ENCODE measurements at places on chromosomes 1 and 21.

- no peak for DNase-seq
Measured at GRCh38 chr1:221204055-221204833, 325.0 kb downstream of the HLX start.

- no peak for DNase-seq
Measured at GRCh38 chr1:3106216-3106615, 37.2 kb downstream of the PRDM16 start.

GRCh38 chr1:50665413-50665812 lies 242.2 kb upstream of the DMRTA2 start:
- DNase-seq, result no peak

DNA sequence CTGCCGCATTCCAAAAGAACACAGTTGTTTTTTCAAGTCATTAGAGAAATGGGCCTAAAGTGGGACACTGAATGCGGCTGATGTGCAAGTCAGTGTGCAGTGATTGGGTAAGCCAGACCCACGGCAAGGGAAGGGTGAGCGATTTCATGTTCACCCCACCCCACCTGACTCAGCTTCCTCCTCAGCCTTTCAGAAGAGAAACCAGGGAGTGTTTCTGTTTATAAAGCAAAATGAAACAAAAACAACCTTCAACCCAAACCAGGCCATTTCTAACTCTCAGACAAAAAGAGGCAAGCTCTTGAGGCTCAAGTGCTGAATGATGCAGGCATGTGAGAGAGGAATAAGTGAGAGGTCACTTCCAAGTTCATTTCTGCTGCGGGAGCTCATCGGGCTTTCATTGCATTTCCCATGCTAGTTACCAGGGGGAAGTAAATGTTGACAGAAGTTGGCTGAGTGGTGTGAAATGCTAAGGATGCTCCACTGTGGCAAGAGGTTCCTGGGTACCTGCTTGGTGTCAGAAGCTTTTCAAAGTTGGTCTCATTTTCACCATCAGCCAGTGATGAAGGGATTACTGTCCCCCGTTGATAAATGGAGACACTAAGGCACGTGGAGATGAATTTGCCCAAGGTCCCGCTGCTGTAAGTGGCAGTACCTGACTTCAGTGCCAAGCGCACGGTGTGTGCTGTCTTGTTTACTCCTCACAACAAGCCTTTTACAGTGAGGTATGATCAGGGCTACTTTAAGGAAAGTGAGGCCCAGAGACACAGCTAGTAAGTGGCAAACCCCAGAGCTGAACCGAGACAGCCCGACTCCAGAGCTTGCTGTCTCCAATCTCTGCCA lies 29.1 kb downstream of the STPG1 start:
- DNase-seq, result no peak

DNA sequence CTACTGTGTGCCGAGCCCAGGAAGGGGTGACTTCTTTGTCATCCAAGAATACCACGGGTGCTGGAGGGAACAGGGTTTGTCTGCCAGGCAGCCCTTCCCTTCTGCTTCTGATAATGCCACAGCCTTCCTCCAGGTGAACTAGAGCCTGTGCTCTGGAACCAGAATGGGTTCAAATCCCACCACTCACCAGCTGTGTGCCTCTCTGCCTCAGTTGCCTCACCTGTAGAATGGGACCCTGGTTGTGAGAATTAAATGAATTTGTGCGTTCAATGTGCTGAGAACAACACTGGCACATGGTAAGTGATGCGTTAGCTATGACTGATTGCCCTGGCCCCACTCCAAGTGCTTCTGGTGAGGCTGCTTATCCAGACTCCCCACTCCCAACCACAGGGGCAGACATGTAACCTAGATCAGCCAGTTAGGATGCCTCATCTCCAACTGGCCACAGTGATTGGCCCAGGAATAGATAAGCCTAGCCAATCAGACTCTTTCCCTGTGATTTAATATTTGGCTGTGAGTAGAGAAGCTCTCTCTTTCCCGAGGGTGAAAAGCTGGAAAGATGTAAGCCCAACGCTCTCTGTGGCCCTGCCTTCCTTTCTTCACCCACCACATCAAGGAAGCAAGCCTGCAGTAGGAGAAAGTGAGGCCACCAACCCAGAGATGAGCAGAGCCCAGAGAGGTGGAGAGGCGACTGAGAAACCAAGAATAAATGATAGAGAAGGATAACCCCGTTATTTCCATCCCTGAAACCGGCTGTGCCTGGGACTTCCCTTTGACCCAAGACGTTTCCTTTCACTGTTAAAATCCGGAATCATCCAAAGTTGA lies 20.8 kb upstream of the LAPTM5 start:
- DNase-seq, result peak; percentile 58

DNA sequence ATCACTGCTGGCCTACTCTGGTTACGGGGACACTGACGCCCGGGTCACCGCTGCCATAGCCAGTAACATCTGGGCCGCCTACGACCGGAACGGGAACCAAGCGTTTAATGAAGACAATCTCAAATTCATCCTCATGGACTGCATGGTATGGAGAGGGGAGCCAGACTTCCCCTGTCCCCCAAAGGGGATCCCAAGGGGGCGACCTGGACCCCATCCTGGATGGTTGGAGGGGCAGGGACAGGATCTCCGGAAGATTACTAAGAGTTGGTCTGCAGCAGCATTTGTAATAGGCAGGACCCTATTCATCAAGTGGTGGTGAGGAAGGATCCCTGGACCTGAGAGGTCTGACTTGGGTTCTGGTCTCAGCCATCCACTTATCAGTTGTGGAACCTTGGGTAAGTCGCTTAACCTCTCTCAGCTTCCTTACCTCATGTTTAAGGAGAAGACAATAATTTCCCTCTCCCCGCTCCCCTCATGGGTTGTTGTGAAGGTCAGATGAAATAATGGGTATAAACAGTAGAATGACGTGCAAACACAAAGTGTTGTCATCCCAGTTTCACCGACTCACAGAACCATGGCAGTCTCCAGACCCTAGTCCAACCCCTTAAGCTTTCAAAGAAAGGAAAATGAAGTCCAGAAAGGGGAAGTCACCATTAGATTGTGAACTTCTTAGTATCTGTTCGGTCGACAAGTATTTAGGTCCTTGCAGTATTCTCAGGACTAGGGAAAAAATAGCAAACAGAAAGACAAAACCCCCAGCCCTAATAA lies 883 bp downstream of the LAMTOR2 start:
- no peak for DNase-seq

GRCh38 chr1:7539769-7540175 lies 231.3 kb upstream of the VAMP3 start:
- peak; percentile 96 for DNase-seq

- no peak for DNase-seq
Measured at GRCh38 chr1:244340396-244340795, 111.3 kb downstream of the ADSS2 start.

GRCh38 chr21:16145479-16145878 lies 415.7 kb downstream of the USP25 start:
- DNase-seq, result no peak

DNA sequence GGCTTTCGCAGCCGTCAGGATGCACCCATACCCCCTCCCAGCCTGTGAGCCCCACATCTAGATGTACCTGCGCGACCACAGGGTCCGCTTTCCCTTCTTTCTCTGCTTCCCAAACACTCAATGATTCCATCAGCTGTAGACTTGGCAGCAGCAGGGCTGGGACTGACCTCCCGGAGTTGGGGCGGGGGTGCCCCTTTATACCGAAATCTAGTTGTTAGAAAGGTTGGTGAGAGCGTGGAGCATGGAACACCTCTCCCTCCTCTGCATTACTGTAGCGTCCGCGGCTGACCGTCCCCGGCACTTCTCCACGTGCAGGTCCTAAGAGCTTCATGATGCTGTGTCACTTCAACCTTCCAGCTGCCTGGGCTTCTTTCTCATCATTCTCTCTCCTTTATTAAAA lies 21.1 kb upstream of the ACTRT2 start:
- no peak for DNase-seq

- no peak for DNase-seq
Measured at GRCh38 chr1:198936371-198937083, 297.7 kb downstream of the PTPRC start.

DNA sequence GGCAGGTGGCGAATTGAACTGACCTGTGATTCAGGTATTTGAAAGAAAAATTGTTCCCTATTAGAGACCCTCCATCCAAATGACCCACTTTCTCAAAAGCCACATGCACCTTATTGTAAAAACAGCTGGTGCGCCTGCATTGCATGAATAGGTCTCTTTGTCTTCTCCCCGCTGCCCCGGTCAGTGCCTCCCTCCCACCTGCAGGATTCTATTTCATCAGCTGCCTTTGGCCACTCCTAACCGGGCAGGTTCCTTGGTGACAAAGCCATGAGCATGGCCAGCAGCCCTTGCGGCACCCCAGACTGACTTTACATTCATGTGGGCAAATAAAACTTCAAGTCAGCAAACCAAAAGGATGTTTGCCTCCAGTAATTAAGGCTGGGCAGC lies 6.4 kb downstream of the TMPRSS3 start:
- peak; percentile 72 for DNase-seq

- peak; percentile 54 for DNase-seq
Measured at GRCh38 chr1:115445090-115445489, 107.0 kb upstream of the NGF start.

- no peak for DNase-seq
Measured at GRCh38 chr1:160220301-160220700, 15.1 kb downstream of the PEA15 start.

- no peak for DNase-seq
Measured at GRCh38 chr21:32819694-32820093, 48.1 kb upstream of the PAXBP1 start.

- no peak for DNase-seq
Measured at GRCh38 chr1:36864823-36865601, 169.3 kb downstream of the GRIK3 start.

GRCh38 chr1:27507960-27508665 lies 18.1 kb upstream of the WASF2 start:
- DNase-seq, result peak; percentile 59

GRCh38 chr21:26813426-26813998 lies 31.7 kb downstream of the ADAMTS1 start:
- no peak for DNase-seq

DNA sequence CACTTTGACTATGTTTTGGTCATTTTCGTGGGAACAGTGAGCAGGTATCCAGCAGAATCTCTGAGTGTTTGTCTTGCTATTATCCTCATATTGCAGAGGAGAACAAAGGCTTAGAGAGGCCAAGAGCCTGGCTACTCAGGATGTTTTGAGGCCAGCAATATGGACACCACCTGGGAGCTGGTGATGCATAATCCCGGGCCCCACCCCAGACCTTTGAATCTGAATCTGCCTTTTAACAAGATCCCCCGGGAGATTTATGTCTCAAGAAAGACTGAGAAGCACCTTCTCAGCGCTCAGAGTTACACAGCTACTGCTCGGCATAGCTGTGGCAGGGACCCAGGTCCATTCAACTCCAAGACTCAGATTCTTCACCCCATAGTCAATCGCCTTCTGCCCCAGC lies 72.8 kb downstream of the PTPRU start:
- no peak for DNase-seq

DNA sequence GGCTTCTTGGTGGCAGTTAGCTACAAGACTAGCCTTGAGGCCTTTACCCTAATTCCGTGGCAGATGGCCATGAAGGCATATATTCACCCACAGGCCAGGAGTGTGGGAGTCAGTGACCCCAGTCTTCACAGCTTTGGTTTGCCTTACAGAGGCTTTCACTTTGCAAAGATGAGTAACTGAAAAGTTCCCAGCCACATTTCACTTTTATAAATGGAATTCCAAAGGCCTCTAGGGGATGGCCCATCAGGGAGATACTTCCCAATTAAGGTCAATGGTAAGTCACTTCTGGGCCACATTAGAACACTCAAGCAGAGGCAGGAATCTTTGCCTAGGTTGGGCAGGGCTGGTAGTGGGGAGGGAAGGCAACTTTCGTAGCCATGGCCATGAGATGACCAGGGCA lies 13.1 kb upstream of the HEYL start:
- DNase-seq, result no peak

- DNase-seq, result no peak
Measured at GRCh38 chr1:220895412-220895946, 16.2 kb downstream of the HLX start.

DNA sequence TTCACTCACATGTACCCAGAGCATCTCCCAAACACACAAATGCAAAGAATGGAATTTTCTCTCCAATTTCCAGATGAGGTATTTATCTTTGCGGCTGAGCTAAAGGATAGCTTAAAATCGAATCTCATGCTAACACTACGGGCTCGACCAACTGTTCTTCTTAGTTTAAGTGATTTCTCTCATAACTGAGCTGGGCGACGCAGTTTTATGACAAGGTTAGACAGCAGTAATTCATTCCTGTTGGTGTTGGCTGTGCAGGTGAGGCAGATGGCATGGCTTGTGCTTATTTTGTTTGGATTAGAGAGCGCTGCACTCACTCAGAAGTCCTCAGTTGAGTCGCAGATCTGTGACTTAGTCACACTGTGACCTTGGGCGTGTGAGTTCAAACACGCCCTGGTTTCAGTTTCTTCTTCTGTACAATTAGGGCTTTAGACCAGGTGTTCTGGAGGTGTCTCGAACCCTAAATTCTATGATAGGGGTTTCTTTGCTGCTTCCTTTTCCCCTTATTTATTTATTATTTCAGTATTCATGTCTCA lies 41.5 kb upstream of the MRPS6 start:
- DNase-seq, result no peak

- no peak for DNase-seq
Measured at GRCh38 chr1:12178511-12178910, 11.7 kb downstream of the TNFRSF1B start.

GRCh38 chr1:42841010-42841409 lies 5.4 kb upstream of the ZNF691 start:
- DNase-seq, result no peak

DNA sequence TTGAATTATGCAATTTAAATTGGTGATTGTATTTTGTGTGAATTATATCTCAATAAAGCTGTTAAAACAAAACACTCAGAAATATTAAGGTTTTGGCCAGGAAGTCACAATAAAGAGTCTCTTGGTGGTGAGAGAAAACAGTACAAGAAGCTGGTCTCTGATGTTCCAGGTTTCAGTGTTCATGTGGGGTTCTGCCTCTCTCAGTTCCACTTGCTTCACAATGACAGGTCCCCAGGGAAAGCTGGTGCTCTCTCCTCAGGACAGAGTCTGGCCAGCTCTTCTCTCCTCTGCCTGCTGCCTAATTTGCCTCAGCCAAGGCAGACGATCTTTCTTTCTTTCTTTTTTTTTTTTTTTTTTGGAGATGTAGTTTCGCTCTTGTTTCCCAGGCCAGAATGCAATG lies 342.9 kb upstream of the PLXNA2 start:
- no peak for DNase-seq

GRCh38 chr1:25117233-25117823 lies 115.0 kb downstream of the SYF2 start:
- peak; percentile 69 for DNase-seq
